MV-4-11 (cell line): ENCODE measurements at places on chromosomes 5 and 9.

DNA sequence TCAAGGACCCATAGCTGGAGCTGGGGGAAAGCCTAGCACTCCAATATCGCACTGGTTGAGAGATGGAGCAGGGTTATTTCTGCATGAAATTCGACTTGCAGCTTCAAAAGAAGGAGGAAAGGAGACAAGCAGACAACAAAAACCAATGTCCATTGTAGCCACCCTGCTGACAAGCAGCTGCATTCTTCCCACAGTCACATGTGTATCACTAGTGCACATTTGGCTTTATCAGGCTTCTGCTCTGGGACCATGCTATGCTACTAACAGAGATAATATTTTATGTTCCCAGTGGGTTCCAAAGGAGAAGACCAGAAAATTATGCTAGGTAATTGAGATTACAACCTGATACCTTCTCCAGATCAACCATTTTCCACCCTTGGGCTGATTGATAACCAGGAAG, 59.7 kb downstream of the MFAP3 start:
- no peak for DNase-seq

DNA sequence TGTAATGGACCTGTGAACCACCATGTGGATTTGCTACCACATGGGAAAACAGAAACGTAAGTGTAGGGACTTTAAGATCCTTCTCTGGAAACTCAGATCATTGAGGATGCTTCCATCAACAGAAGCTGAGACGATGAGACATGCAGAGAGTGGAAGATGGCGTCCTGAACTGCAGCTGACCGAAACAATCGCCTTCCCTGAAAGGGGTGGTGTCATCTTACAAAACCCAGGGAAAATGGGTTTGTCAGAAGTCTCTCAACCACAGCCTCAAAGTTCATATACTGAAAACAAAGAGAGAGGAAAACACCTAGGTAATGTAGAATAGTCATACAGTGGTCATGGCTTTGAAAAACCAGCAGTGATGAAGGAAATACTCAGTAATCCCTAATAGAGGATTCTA, 6.6 kb upstream of the PTPN3 start:
- no peak for DNase-seq

GRCh38 chr5:132526974-132527564, 16.3 kb downstream of the IL5 start:
- DNase-seq, result no peak

DNA sequence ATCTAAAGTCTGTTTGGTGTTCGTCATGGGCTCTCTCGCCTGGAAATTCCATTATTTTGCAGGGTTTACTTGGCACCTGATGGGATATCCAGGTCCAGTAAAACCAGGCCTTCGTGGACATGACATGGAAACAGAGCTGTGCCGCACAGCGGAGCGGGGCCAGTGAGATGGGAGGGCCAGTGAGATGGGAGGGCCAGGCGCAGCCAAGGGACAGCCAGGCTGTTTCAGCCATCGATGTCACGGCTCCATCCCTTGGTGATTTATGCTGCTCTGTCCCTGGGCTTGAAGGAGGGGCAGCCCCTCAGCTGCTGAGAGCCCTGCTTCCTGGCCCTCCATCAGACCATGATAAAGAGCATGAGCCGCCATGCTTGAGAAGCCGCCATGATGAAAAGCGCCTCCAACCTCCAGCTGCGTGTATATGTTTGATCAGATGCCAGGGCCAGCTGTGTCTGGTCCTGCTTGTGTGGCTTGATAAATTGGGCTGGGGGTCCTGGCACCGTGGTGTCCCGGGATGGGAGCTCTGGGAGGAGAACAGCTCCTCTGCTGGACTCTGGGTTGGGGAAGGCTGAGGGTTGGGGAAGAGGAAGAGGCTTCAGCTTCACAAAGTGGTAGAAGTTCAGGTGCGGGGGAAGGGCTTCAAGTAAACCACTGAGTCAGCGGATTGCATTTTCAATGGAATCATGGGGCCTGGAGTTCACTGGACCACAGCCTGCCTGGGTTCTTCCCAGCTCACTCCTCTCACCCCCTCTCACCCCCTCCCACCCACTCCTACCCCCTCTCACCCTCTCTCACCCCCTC, 6.1 kb upstream of the COL5A1 start:
- no peak for DNase-seq

DNA sequence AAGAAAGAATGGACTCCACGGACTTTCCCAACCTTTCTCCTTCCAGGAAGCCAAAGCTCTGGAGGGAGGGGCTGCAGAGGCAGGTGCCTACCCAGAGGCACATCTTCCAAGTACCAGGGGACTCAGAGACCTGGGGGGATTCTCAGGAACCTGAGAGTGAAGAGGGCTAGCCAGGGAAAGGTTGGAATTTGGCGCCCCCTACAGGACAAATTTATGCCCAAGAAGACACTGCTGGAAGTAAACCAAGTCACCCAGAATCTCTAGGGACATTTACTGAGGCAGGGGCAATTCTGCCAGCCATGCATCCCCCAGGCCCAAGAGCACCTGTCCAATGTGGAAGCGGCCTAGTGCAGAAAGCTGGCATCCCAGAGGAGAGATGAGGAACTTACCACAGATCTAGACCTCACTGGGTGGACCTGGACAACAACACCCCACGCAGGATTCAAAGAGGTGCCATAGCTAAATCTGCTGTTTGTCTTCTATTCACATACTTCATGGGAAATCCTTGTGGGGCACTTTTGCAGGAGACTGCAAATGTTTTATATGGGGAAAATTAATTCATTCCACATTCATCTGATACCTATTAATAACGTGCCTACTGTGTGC, 25.9 kb upstream of the IDNK start:
- DNase-seq, result no peak

- peak; percentile 14 for DNase-seq
Measured at GRCh38 chr5:78633700-78634099, 14.9 kb downstream of the LHFPL2 start.

- DNase-seq, result peak; percentile 33
Measured at GRCh38 chr9:3751125-3751758, 225.4 kb upstream of the RFX3 start.

- DNase-seq, result no peak
Measured at GRCh38 chr9:105059252-105059651, 131.3 kb upstream of the ABCA1 start.

- DNase-seq, result no peak
Measured at GRCh38 chr5:118353970-118354369, 634.4 kb downstream of the DTWD2 start.

- DNase-seq, result no peak
Measured at GRCh38 chr5:141877356-141878185, 639 bp downstream of the PCDH1 start.

DNA sequence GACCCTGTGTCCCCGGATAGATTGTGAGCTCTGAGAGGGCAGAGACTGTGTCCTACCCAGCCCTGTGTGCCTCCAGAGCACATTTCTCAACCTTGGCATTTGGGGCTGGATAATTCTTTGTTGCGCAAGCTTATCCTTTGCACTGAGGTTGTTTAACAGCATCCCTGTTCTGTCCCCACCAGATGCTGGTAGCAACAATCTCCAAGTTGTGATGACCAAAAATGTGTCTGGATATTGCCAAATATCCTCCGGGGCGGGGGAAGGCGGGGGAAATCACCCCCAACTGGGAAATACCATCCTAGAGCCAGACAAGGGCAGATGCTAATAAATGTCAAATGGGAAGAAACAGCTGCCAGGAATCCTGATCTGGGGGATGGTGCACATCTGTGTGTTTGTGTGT, 24.0 kb upstream of the TNIP1 start:
- no peak for DNase-seq

GRCh38 chr9:73916016-73916673, 581.0 kb upstream of the RORB start:
- DNase-seq, result no peak

- no peak for DNase-seq
Measured at GRCh38 chr5:149886692-149887470, 57.7 kb downstream of the PDE6A start.

- DNase-seq, result no peak
Measured at GRCh38 chr9:131995382-131995781, 84.3 kb downstream of the MED27 start.

DNA sequence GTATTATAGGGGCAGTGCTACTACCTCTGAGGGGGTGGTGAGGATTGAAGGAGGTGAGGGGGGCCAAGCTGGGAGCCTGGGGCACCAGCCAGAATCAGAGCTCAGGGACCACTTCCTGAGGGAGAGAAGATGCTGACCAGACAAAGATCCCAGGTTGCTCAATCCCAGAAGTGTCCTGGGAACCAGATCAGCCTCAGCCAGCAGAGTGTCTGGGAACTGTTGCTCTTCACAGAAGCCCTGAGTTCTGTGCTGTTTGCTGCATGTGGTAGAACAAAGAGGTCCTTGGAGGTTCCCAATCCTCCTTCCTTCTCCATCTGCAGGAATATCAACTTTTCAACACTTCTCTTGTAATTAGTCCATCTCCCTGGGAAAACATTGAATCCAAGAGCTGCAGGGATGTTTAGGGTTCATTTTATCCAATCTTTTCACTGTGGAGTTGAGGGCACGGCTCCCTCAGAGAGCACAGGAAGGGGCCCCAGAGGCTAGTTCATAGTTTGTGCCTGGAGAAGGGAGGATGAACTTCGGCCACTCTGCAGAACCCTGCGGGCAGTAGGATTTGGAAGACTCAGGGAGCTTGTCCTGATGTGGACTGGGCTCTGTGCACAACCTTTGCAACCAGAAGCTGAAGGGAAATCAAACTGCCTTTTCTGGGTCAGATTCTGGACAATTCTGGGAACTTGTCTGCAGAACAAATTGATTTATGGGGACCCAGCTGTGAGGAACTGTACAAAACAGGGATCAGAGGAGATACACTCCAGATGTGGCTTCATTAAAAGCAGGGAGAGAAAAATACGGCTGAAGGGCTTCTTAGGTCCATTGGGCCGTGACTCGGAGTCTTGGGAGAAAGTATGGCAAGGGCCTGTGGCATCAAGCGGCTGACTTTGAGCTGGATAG, 57.1 kb downstream of the GALNT12 start:
- no peak for DNase-seq

DNA sequence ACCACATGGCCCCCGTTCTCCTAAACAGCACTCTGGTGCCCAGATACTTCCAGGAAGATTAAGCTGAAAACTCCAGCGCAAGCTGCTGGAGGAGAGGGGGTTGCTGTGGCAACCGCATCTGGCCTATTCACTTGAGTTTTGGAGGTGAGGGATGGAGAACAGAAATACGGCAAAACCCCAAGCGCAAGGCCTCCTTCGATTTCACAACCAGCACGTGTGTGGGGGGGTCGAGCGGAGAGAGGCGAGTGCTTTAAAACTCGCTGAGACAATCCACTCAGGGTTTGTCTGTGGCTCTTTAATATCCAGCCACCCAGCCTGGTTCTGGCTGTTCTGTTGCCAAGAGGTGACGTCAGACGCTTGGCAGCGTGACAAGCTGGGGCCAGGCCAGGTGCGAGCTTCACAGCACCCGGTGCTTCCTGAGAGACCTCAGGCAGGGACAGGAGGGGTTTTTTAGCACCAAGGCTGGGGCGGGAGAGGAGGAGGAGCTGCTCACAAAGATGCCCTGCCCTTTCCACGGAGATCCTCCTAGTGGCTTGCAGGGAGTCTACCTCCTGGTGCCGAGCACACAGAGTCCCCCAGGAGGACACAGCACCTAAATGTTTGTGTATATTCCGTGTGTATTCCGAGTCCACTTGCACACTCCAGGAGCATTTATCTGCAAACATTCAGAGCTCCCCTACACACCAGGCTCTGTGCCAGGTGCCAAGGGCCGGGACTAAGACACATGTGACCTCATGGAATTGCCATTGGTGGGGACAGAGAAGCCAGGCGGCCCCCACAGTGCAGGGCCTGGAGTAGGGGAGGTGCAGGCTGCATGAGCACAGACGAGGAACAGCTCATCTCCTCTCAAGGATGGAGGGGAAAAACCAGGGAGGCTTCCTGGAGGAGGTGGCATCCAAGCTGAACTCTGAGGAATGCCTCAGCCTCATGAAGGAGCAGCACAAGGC, 194.6 kb downstream of the OLFM1 start:
- DNase-seq, result no peak

DNA sequence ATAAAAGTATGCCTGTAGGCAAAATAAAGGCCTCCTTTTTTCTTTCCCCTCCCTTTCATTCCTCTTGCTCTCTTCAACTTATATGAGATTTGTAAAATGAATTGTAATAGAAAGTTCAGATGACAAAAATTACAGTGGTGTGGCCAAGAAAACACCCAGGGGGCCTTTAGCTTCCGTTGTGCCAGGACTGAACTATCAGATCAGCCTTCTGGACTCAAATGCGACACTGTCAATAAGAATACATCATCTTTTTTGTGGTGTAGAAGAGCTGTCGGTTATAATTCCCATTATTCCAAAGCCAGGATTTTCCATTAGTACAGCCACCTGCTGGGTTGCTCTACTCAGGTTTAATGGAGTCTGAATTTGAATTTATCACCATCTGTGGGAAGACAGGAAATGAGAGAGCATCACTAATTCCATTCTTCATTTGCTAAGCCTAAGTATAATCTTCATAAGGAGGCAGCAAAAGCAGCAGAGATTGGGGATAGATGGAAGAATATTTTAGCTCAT, 443.4 kb downstream of the ANXA1 start:
- DNase-seq, result no peak

GRCh38 chr9:135804581-135805421, 102.5 kb downstream of the CAMSAP1 start:
- DNase-seq, result no peak

- no peak for DNase-seq
Measured at GRCh38 chr9:33850677-33851076, 33.7 kb downstream of the UBE2R2 start.

- no peak for DNase-seq
Measured at GRCh38 chr5:2191972-2192371, 309.2 kb upstream of the IRX4 start.

GRCh38 chr5:168132241-168132641, 159.2 kb upstream of the WWC1 start:
- DNase-seq, result no peak

DNA sequence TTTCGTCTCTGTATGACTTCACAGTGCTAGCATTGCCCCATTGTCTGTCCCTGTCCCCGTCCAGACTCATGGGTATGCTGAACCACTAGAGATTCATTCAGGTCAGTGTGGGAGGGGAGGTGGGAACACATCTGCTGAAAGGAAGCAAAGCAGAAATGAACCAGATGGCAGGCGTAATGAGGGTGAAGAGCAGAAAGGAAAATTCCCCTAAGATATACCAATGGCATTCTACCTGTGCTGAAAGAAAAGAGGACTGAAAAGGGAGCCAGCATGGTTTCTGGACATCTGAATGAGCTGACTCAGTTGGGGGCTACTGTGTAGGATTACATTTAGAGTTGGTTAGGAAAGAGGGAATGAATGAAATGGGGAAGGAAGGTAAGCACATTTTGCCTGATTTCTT, 678.7 kb downstream of the MAT2B start:
- no peak for DNase-seq

DNA sequence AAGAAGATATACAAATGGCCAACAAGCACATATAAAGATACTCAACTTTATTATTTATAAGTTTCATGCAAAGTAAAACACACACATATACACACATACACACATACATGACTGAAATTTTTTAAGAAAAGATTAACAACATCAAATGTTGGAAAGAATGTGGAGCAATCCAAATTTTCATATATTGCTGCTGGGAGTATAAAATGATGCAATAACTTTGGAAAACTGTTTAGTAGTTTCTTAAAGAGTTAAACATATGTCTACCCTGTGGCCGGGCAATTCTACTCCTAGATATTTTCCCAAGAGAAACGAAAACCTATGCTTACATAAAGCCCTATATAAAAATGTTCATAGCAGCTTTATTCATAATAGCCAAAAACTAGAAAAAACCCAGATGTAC, 99.8 kb upstream of the NR4A3 start:
- DNase-seq, result no peak

- no peak for DNase-seq
Measured at GRCh38 chr9:109013679-109014607, 644 bp upstream of the CTNNAL1 start.
